Kidney (tissue), 22 donors: ENCODE measurements at places on chromosomes 3 and 15. TPM values are rescaled to one million over a fixed set of nuclear protein-coding genes. Genes with fewer than 3 reads are reported as not detected.

DNA sequence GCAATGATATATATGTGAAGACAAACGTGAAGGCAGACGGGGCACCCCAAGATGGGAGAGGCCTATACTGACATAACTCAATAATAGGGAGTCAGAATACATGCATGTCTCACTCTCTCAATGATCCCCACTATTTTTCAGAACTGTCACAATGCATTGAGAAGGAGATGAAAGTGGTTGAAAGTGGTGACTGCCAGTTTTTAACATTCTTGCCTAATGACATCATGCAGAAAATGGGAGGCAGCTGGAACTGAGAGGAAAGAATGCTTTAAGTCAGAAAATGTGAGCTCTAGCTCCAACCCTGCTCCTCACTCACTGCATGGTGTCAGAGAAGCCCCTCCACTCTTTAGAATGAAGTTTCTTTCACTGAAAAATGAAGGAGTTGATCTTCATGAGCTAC is 55.3 kb upstream of the P2RY1 start:
- no peak overlapping the region for H3K27ac ChIP-seq
- DNase-seq = peak; percentile 77
- no peaks in the 10 kb centered on the region for H3K27me3 ChIP-seq
- H3K4me3 ChIP-seq = no peak overlapping the region
- no peaks in the 10 kb centered on the region for H3K36me3 ChIP-seq

DNA sequence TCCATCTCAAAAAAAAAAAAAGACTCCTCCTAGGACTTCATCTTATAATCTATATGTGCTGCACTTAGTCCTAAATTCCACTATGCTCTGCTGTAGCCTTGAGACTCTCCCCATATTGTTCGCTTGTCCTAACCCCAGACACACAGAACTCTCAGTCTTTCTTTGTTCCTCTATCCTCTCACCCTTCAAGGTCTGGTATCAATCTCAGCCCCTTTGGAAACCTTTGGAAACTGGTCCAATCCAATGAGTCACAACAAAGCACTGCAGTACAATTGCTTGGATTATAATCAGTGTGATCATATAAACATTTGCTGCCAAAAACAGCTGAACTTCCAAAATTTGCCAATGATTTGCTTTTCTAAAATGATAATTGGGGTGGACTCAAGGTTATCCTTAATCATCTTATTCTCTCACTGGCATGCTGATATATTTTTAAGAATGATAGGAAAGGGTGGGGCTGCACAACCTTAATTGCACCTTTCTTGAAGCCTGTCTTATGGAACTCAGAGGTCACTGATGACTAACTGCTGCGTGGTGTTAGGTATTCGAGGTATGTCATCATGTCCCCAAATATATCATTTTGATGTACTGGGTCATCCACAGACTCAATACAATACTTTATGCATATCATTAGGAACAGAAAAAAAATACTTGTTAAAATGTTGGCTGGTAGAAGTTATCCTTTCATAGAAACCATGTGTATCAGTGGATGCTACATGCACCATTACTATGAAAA is 756.7 kb downstream of the NR2F2 start:
- no peak for DNase-seq
- H3K27me3 ChIP-seq = no peaks in the 10 kb centered on the region
- H3K4me3 ChIP-seq = no peak overlapping the region
- H3K36me3 ChIP-seq = no peaks in the 10 kb centered on the region
- no peak overlapping the region for H3K27ac ChIP-seq
- no peaks in the 10 kb centered on the region for H3K4me1 ChIP-seq

DNA sequence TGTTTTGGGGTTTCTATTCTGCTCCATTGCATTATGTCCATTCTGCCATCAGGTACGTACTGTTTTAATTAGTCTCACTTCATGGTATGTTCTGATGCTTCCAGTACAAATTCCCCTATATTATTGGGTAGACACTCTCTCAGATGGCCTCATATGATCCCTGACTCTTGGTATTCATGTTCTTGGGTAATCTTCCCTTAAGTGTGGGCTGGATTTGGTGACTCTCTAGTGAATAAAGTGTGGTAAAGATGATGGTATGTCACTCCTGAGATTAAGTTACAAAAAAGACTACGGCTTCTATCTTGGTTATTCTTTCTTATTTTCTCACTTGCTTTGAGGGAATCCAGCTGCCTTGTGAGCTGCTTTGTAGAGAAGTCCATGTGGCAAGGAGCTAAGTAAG is 89.6 kb upstream of the TBC1D5 start:
- no peaks in the 10 kb centered on the region for H3K36me3 ChIP-seq
- no peaks in the 10 kb centered on the region for H3K4me1 ChIP-seq
- no peak overlapping the region for H3K4me3 ChIP-seq
- no peak for DNase-seq
- H3K27me3 ChIP-seq = no peaks in the 10 kb centered on the region
- no peak overlapping the region for H3K27ac ChIP-seq

DNA sequence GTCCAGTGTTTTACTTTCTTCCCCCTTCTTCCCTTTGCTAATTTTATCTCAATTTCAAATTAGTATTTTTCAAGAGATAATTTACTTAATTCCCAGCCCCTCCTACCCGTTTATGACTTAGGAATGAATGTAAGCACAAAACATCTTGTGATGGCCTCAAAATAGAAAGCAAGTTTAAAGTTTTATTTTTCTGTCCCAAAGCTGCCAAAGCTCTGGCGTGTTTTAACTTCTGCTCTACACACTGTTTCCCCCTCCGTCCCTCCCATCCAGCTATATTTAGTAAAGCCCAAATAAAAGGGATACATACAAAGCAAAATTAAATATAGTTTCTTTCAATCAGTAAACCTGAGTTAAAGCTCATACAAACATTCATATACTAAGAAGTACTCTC is 59.9 kb downstream of the IGF2BP2 start:
- no peaks in the 10 kb centered on the region for H3K27me3 ChIP-seq
- H3K4me1 ChIP-seq = no peaks in the 10 kb centered on the region
- no peaks in the 10 kb centered on the region for H3K36me3 ChIP-seq
- no peak overlapping the region for H3K27ac ChIP-seq
- H3K4me3 ChIP-seq = no peak overlapping the region
- DNase-seq = no peak

DNA sequence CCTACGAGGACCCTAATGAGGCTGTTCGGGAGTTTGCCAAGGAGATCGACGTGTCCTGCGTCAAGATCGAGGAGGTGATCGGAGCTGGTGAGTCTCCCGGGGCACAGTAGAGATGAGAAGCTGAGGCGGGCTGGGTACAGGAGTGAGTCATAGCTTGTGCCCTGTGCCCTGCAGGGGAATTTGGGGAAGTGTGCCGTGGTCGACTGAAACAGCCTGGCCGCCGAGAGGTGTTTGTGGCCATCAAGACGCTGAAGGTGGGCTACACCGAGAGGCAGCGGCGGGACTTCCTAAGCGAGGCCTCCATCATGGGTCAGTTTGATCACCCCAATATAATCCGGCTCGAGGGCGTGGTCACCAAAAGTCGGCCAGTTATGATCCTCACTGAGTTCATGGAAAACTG is 17.9 kb downstream of the EPHB3 start:
- no peak overlapping the region for H3K27ac ChIP-seq
- no peak overlapping the region for H3K4me3 ChIP-seq
- H3K36me3 ChIP-seq = peaks cover 2% of the 10 kb centered on the region
- no peaks in the 10 kb centered on the region for H3K27me3 ChIP-seq
- peaks cover 12% of the 10 kb centered on the region for H3K4me1 ChIP-seq

DNA sequence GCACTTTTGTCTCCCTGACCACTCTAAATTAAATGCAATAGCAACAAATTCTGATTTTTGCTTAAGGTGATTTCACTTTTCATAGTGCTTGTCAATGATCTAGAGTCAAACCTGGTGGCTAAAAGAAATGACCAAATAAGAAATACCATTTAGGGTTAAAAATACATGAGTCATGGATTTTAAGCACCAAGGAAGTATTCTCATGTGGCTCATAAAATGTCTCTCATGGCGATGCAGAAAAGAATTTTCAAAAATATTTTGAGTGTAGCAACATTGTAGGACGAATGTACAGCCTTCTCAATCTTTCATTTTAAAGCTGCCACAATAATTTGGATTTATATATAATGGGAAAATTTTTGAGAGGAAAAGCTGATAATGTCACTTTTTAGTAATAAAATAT is 193.6 kb downstream of the EPHA3 start:
- no peaks in the 10 kb centered on the region for H3K36me3 ChIP-seq
- no peaks in the 10 kb centered on the region for H3K27me3 ChIP-seq
- no peak for DNase-seq
- no peaks in the 10 kb centered on the region for H3K4me1 ChIP-seq
- no peak overlapping the region for H3K4me3 ChIP-seq

- no peaks in the 10 kb centered on the region for H3K36me3 ChIP-seq
- no peaks in the 10 kb centered on the region for H3K27me3 ChIP-seq
- no peaks in the 10 kb centered on the region for H3K4me1 ChIP-seq
- H3K27ac ChIP-seq = no peak overlapping the region
Observed at GRCh38 chr15:51131596-51132290, 37.0 kb upstream of the TNFAIP8L3 start.

DNA sequence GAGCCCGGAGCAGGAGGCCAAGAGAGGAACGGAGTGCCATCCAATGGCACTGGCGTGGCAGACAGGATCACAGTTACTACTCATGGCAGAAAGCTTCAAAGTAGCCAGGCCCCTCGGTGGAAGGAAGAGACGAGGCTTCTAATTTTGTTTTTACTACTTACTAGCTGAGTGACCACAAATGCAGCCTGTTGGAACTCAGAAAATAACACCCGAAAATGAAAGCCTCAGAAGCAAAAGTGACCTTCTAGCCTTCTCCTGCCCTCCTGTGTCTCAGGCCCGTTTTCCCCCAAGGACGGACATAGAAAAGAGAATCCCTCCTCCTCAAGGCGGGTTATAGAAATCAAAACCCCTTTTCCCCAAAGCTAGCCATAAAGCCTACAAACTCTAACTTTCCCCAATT is 9.9 kb upstream of the STRA6 start:
- H3K4me1 ChIP-seq = peaks cover 5% of the 10 kb centered on the region
- H3K27me3 ChIP-seq = no peaks in the 10 kb centered on the region
- no peak overlapping the region for H3K27ac ChIP-seq
- H3K4me3 ChIP-seq = no peak overlapping the region
- H3K36me3 ChIP-seq = no peaks in the 10 kb centered on the region
- DNase-seq = no peak

GRCh38 chr3:124207077-124207476 is 215.2 kb upstream of the ROPN1 start:
- H3K27ac ChIP-seq = no peak overlapping the region
- no peaks in the 10 kb centered on the region for H3K27me3 ChIP-seq
- DNase-seq = no peak
- no peaks in the 10 kb centered on the region for H3K36me3 ChIP-seq
- no peaks in the 10 kb centered on the region for H3K4me1 ChIP-seq

DNA sequence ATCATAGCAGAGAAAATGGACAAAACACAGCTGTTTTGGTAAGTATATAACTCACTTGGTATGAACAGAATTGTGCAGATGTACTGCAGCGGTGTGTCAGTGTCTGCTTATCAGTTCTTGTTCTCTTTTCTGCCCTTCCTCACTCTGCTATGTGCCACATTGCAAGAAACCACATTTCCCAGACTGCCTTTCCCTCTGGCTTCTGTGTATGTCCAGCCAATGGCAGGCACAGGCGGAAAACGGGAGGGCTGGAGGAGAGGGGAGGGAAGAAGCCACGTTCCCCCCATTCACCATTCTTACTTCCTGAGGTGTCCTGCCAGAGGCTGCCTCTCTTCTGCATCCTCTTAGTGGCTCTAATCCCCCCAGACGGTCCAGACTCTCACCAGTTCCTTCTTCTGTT is 15.4 kb downstream of the HHLA2 start:
- H3K4me1 ChIP-seq = no peaks in the 10 kb centered on the region
- no peak overlapping the region for H3K27ac ChIP-seq
- H3K36me3 ChIP-seq = no peaks in the 10 kb centered on the region
- no peaks in the 10 kb centered on the region for H3K27me3 ChIP-seq

GRCh38 chr3:49377483-49377882 is 19.3 kb upstream of the GPX1 start:
- no peaks in the 10 kb centered on the region for H3K4me1 ChIP-seq
- no peak for DNase-seq
- peaks cover 5% of the 10 kb centered on the region for H3K36me3 ChIP-seq
- H3K27ac ChIP-seq = no peak overlapping the region

DNA sequence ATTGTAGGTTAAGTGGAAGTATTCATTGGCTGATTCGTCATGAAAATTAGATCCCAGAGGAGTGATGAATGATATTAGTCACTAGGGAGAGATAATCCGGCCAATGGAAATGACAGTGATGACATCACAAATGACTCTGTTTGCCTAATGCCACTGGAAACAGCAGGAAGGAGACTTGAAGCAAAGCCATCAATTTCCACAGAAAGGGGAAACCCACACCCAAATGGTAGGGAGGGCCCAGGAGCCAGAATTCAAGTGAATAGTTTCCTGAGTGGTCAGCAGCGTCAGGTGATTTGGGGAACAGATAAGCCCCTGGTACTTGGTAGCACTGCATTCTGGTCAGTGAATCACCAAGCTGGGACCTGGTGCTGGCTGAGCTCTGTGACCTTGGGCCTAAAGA is 3.3 kb upstream of the ADAMTS9 start:
- H3K4me3 ChIP-seq = no peak overlapping the region
- H3K27me3 ChIP-seq = no peaks in the 10 kb centered on the region
- no peak overlapping the region for H3K27ac ChIP-seq

DNA sequence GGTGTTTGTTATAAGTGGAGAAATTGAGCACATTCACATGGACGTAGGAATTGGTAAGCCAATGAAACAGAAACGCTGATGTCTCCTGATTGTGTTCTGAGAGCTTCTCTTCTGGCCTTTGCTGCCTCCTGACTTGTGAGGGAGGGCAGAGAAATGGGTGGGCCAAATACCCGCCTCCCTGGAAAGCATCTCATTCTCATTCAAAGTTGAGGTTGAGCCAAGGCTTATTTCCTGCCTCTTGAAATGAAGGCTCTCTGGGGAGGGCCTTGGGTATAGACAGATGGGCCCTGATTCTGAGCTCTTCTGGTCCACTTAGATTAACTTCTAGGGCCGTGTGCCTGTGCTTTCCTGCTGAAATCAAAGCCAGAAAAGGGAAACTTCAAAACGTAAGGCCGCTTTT is 57.4 kb upstream of the MYZAP start:
- no peaks in the 10 kb centered on the region for H3K36me3 ChIP-seq
- H3K4me1 ChIP-seq = peaks cover 11% of the 10 kb centered on the region
- no peak overlapping the region for H3K27ac ChIP-seq
- no peak for DNase-seq
- H3K27me3 ChIP-seq = no peaks in the 10 kb centered on the region

DNA sequence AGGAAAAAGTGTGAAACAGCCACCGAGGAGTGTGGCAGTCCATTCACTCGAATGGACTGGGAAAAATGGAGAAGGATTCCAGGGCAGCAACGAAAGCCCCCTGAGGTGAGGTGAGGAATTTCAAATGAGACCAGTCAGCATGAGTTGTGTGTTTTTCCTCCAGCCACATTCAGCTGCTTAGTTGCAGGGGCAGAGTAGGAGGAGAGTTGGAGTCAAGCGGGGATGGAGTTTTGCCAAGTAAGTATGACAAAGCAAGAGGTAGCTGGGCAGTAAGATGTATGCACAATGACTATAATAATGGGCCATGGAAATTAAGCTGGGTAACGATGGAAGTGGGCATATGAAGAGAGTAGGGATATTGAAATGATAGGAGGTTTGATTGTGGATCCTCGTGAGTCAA is 64.4 kb downstream of the CCDC54 start:
- no peak overlapping the region for H3K4me3 ChIP-seq
- no peaks in the 10 kb centered on the region for H3K27me3 ChIP-seq
- H3K4me1 ChIP-seq = no peaks in the 10 kb centered on the region
- no peak for DNase-seq

ADAMTSL3 gene
- 23.4 TPM for total RNA-seq

HES1 gene
- 44.3 TPM for total RNA-seq

LRRC15 gene
- total RNA-seq = 0.63 TPM

CD276 gene
- total RNA-seq = 31.5 TPM
